ENCODE measurements at places on chromosomes 5 and 9. TPM values are rescaled to one million over a fixed set of nuclear protein-coding genes. Genes with fewer than 3 reads are reported as not detected.

- DNase-seq: no peak
Observed at GRCh38 chr9:132486706-132487350, 76.8 kb downstream of the CFAP77 start.

- no peak for DNase-seq
Observed at GRCh38 chr5:9924614-9925013, 294.5 kb upstream of the TAS2R1 start.

DNA sequence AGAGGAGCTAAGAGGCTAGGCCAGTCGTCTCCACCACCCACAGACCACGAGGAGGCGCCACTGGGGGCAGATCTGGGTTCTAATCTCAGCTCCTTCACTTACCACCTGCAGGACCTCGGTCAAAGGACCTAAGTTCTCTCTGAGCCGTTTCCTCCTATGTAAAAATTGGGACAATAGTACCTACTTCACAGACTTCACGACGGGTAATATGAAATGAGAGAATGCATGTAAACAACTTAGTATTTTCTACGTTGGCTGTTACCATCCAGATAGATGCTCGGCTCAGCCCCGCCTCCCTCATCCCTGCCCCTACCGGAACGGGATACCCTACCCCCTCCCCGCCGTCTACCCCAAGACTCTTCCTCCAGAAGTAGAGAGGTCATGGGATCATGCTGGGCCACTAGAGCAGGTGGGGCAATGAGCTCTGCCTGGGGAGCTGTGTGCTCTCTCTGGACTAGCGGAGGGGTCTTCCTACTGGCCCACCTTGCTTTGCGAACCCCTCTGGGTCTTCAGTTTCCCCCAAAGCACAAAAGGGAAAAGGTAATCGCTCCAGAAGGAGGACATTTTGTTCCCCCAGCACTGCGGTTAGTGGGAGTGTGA lies 541 bp downstream of the GNPDA1 start:
- peak; percentile 93 for DNase-seq

GRCh38 chr5:120518581-120518980 lies 54.5 kb downstream of the PRR16 start:
- no peak for DNase-seq

Gene FCN1
- not detected for total RNA-seq

Gene NADK2
- 52.0 TPM for total RNA-seq

Gene PHF24
- total RNA-seq: 1.9 TPM

Gene SURF1
- 47.5 TPM for total RNA-seq
